Left ventricle myocardium inferior (tissue), 1 donor: ENCODE measurements at places on chromosomes 1 and 21. TPM values are rescaled to one million over a fixed set of nuclear protein-coding genes. Genes with fewer than 3 reads are reported as not detected.

DNA sequence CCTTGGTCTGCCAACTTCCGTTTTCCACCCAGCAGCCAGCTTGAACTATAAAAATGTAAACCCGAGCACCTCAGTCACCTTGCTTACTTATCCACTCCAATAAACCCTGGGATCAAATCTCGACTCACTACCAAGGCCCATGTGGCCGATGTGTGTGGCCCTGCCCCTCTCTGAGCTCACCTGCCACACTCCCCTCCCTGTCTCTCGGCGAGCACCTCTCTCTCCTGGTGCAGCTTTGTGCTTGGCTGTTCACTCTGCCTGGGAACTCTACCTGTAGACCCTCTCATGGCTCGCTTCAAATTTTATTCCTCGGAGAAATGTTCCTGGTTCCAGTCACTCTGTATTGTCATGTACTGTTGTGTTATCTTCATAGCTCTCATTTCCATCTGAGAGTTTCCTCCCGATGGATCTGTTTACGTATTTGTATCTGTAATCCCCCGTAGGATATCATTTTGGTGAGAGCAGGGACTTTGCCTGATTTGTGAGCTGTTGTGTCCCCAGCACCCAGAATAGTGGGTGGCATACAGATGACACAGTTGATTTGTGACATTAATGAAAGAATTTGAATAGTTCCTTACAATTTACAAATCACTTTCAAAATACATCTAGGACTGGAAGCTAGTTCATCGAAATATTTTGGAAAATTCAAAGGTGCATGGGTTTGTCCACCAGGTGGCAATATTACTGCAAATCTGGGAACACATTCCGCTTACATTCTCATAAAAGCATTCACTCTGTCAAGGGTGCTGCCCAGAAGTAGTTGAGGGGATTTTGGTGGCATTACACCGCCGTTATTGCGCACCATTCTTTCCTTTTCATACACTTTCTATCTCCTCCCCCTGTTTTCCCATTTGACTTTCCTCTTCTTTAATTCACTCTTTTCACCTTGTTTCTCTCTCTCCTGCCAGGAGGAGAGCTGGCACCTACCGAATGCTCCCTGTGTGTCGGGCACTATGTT is 95.3 kb downstream of the ABCA4 start:
- DNase-seq: no peak

The NFASC gene
- total RNA-seq: 8.2 TPM

- peak; percentile 57 for DNase-seq
Measured at GRCh38 chr1:234709473-234710228, 99.7 kb upstream of the IRF2BP2 start.

DNA sequence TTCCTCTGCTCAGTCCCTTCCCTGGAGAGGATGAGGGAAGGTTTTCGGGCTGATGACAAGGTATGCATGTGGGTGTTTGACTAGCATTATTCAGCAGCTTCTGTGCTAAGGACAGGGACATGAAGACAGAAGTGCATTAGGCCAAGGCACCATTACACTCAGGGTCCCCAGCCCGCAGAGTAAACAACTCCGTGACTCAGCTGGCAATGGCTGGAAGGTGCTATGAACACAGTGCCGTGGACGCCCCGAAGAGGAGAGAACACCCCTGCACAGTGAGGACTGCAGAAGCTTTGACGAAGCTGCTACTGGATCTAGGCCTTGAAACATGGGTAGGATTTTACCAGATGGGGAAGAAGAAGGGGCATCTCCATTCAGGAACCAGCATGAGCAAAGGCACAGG is 13.7 kb upstream of the EPS8L3 start:
- peak; percentile 10 for DNase-seq

The KCNH1 gene
- not detected for total RNA-seq

The PLA2G2C gene
- total RNA-seq: not detected

GRCh38 chr1:169094897-169095569 is 11.5 kb upstream of the ATP1B1 start:
- no peak for DNase-seq

The ADAMTSL4 gene
- total RNA-seq: 46.3 TPM

The GJA9 gene
- not detected for total RNA-seq

GRCh38 chr1:243582326-243582725 is 267.7 kb downstream of the AKT3 start:
- no peak for DNase-seq

- no peak for DNase-seq
Measured at GRCh38 chr21:46545363-46545762, 59.5 kb downstream of the S100B start.

- DNase-seq: no peak
Measured at GRCh38 chr1:162373541-162374260, 3.0 kb downstream of the SPATA46 start.

DNA sequence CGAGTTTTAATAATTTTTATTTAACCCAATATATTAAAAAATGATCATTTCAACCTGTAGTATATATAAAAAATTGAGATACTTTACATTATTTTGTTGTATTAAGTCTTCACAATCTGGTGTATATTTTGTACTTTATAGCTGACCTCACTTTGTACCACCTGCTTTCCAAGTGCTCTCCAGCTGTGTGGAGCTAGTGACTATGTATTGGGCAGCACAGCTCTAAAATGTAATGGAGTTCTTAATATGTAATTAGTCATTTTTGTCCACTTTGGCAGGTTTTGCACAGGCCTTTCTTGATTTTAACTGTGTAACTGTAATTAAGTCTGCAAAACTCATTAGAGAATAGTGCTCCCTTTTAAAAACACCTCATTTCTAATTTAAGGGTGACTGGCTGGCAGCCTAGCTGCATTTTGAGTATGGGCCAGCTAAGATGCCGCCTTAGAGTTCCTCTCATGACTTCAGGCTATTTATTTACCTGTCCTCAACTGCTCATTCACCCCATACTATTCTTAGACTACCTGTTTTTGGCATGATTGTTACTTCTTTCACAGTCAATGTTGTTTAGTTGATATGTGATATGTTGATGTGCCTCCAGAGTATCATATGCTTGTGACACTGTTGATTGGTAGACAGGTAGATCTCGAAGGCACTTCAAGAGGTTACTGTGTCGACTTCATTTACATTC is 43.2 kb downstream of the ZYG11B start:
- no peak for DNase-seq

DNA sequence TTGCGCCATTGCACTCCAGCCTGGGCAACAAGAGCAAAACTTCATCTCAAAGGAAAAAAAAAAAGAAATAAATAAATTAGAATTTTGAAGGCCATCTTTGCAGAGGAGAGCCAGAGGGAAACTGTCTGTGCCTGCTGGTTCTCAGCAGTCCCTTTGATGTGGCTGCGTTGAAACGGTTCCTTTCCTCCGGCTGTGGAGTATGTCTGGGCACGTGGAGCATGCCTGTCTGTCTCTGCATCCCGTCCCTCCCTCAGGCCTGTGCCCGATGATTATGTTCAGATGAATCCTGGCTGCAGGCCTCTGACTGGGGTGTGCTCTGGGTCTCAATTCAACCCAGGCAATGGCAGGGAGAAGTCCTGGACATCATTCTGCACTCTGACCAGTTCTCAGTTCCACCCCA is 33.4 kb downstream of the KIAA1614 start:
- DNase-seq: no peak

The NOS1AP gene
- total RNA-seq: 6.2 TPM

DNA sequence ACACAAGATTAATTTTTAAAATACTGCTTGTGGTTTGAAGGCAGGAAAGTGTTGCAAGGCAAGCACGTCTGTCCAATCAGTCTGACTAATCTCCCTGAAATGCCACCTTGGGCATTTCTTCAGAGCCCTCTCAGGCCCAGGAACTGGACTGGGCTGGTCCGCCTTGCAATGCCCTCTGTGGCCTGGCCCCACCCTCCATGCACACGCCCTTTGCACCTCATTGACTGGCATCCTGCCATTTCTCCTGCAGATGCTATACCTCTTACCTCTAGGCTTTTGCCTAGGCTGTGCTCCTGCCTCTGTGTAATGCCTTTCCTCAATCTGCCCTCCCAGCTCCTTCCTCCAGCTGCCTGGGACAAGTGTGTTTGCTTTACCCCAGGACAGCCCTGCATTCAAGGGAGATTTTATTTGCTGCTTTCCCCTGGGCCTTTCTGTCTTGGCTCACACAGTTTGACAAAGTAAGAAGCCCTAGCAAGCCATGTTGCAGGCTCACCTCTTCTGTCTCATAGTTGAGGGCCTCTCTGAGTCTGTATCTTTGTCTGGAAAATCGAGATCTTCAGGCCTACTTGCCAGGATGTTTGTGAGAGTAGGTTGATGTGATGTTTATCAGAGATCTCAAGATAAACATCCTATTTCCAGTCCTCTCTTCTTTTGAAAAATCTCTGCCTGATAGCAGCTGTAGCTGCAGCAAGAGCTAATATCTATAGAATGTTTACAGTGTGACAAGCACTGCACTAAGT is 149.2 kb upstream of the JUN start:
- DNase-seq: no peak
